ENCODE measurements at places on chromosomes 12 and 14.

GRCh38 chr12:104433061-104433460 is 23.7 kb upstream of the CHST11 start:
- DNase-seq, result no peak

GRCh38 chr14:31307198-31307597 is 99.6 kb upstream of the HECTD1 start:
- no peak for DNase-seq

DNA sequence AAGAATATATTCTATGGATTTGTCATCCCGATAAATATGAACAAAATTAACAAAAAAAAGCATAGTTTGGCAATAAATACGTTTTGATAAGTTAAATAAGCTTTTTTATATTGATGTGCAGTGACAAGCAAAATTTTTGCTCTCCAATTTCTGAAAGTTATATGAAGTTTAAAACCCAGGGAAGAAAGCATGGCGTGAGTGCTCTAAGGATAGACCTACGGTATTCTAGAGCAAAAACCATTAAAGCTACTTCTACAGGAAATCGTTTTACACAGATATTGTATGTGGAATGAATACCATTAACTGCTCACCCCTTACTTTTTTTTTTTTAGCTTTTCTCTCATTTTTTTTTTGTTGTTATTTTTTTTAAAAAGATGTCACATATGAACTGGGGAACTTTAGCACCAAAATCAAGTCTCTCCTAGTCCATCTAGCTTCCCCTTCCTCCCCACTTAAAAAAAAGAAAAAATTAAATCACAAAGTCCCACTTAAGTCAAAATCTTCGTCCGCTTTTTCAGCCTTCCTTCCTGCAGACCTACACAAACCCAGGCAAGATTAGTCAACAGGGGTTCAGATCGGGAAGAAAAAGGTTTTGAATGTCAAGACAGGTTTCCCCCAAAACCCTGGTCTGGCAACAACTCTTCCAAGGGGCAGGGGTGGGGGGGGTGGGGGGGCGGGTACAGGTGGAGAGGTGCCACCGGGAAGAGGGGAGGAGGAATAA is 4.4 kb downstream of the ZFP36L1 start:
- no peak for DNase-seq

GRCh38 chr14:52299692-52300278 is 14.3 kb upstream of the PTGER2 start:
- DNase-seq, result no peak

- DNase-seq, result no peak
These were observed 10.3 kb downstream of the PPHLN1 start for GRCh38 chr12:42336286-42336685.

GRCh38 chr12:106138633-106139421 is at the start of gene NUAK1:
Gene NUAK1 (minus strand): TSS chr12:106138954. CDS start chr12:106138653, 301 bp downstream.
- DNase-seq, result no peak

GRCh38 chr12:16325426-16325825 is 22.0 kb upstream of the MGST1 start:
- DNase-seq, result no peak

DNA sequence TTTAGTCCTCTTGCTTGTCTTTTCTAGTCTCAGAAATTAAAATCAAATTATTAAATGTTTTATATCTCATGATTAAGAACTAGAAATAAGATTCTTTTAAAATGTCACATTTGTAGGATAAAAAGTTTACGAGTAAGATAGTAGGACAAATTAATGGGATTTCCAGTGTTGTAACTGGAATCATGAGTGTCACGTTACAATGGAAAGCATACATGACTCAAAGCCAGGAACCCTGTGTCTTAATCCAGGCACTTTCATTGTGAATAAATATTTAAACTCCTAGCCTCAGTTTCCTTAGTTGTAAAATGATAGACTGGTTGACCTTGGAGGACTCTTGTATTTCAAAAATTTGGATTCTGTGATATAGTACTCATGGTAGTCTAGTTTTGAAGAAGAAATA is 84.9 kb downstream of the MIA2 start:
- no peak for DNase-seq

DNA sequence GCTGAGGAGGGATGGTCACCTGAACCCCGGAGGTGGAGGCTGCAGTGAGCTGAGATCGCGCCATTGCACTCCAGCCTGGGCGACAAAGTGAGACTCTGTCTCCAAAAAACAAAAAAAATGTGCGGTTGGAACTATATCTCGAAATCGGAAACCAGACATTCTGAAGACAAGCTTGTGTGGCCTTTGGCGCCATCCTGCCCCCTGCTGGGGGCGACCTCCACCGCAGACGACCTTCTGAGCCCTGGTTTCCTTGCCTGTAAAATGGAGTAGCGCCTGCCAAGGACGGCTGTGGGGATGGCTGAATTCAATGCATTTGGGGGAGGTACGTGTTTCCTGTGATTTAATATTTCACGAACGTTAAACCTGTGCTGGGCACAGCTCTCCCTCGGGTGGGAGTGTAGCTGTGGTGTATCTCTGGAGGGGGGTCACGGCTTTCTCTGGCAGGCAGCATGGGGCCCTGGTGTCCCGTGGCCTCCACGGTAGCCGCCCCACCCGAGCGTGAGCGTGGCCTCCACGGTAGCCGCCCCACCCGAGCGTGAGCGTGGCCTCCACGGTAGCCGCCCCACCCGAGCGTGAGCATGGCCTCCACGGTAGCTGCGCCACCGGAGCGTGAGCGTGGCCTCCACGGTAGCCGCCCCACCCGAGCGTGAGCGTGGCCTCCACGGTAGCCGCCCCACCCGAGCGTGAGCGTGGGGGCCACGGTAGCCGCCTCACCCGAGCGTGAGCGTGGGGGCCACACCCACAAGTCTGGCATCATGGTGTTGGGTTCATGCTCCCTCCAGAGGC is 55.3 kb downstream of the LRCOL1 start:
- DNase-seq, result no peak
